ENCODE measurements at places on chromosomes 6 and 20. TPM values are rescaled to one million over a fixed set of nuclear protein-coding genes. Genes with fewer than 3 reads are reported as not detected.

LRRN4 gene
- total RNA-seq, result 19.2 TPM

DNA sequence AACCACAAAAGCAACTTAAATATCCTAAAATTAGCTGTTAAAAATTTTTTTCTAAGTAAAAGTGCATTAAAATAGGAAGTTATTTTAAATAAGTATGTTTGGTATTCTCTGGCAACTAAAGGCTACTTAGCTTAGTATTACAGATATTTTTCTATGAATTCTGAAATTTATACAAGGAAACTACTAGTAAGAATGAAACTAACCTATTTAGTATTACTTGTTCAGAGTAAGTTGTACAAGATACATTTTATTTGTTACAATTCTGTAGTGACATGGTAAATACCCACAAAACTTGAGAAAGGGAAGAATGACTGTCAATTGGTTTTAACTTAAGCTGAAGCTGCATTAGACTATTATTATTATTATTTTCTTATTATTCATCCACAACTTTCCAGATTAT, 6.5 kb downstream of the PHIP start:
- peaks cover 15% of the 10 kb centered on the region for H3K4me1 ChIP-seq
- no peaks in the 10 kb centered on the region for H3K27me3 ChIP-seq
- H3K4me3 ChIP-seq, result no peak overlapping the region
- H3K36me3 ChIP-seq, result no peaks in the 10 kb centered on the region

DNA sequence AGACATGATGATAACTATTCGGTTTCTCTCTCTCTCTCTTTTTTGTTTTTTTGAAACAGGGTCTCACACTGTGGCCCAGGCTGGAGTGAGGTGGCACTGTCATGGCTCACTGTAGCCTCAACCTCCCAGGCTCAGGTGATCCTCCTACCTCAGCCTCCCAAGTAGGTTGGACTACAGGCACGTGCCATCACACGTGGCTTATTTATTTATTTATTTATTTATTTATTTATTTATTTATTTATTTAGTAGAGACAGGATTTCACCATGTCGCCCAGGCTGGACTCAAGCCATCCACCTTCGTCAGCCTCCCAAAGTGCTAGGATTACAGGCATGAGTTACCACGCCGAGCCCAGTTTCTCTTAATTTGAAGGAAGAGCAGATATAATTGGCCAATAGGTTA, 427.9 kb upstream of the JAG1 start:
- H3K4me1 ChIP-seq, result no peaks in the 10 kb centered on the region
- H3K27me3 ChIP-seq, result no peaks in the 10 kb centered on the region
- no peak overlapping the region for H3K4me3 ChIP-seq
- H3K27ac ChIP-seq, result no peak overlapping the region
- DNase-seq, result no peak

- peak overlapping the region; percentile 43 for H3K27ac ChIP-seq
- no peaks in the 10 kb centered on the region for H3K36me3 ChIP-seq
- no peak for DNase-seq
- no peak overlapping the region for H3K4me3 ChIP-seq
- H3K4me1 ChIP-seq, result peaks cover 27% of the 10 kb centered on the region
- no peaks in the 10 kb centered on the region for H3K27me3 ChIP-seq
Measured at GRCh38 chr6:111541026-111541681, 58.1 kb upstream of the REV3L start.

CBFA2T2 gene
- total RNA-seq, result 29.2 TPM

DNA sequence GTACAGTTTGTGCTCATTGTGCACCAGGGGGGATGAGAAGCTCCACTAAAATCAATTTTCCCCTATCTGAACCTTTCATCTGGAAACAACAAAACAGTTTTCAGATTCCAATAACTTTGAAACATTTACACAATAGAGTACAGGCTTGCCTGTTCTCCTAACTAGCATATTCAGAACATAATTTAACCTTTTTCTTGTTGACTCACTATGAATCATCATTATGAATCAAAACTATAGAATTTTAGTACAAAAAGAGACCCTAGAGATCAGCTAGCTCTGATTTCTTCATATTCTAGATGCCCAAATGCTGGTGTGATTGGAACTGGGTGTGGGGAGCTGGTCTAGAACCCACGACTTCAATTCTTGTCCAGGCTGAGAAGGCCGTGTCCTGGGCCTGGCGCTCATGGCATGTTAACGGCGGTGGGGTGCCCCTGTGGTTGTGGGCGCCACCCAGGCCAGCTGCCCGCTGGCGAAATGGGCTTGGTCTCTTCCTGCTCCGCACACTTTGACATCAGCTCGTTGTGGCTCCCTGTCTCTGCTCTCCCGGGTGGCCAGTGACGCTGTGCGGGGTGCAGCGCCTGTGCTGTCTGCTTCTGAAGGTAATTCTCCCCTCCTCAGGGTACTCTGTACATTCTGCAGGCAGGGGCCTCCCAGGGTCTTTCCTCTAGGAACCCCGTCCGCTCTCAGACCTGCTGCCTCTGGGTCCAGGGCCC, 29.9 kb upstream of the AGPAT4 start:
- no peaks in the 10 kb centered on the region for H3K36me3 ChIP-seq
- no peaks in the 10 kb centered on the region for H3K4me1 ChIP-seq
- H3K27ac ChIP-seq, result no peak overlapping the region
- H3K4me3 ChIP-seq, result no peak overlapping the region

GRCh38 chr6:42099340-42100028, 42.9 kb downstream of the C6orf132 start:
- DNase-seq, result peak; percentile 59
- peak overlapping the region; percentile 92 for H3K27ac ChIP-seq
- H3K27me3 ChIP-seq, result no peaks in the 10 kb centered on the region
- no peak overlapping the region for H3K4me3 ChIP-seq
- H3K4me1 ChIP-seq, result peaks cover 50% of the 10 kb centered on the region
- H3K36me3 ChIP-seq, result no peaks in the 10 kb centered on the region

DNA sequence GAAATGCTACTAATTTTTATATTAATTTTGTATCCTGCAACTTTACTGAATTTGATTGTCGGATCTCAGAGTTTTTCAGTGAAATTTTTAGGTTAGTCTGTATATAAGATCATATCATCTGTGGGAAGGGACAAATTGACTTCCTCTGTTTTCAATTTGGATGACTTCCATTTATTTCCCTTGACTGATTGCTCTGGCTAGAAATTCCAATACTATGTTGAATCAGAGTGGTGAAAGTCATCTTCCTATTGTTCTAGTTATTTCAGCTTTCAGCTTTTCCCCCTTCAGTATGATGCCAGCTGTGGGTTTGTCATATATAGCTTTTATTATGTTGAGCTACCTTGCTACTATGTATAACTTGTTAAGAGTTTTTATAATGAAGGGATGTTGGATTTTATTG, 771.2 kb downstream of the KIF16B start:
- H3K36me3 ChIP-seq, result no peaks in the 10 kb centered on the region
- no peak for DNase-seq
- no peaks in the 10 kb centered on the region for H3K4me1 ChIP-seq
- no peak overlapping the region for H3K4me3 ChIP-seq
- H3K27ac ChIP-seq, result no peak overlapping the region

DNA sequence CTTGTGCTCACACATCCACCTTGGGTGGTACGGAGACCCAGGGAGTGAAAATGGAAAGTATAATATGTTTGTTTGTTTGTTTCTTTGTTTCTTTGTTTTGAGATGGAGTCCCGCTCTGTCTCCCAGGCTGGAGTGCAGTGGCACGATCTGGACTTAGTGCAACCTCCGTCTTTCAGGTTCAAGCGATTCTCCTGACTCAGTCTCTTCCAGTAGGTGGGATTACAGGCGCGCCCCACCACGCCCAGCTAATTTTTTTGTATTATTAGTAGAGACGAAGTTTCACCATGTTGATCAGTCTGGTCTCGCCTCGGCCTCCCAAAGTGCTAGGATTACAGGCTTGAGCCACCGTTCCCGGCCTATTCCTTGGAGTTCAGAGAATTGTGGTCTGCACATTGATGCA, 115.4 kb downstream of the TRIM27 start:
- H3K36me3 ChIP-seq, result no peaks in the 10 kb centered on the region
- H3K4me3 ChIP-seq, result no peak overlapping the region
- H3K27me3 ChIP-seq, result peaks cover 91% of the 10 kb centered on the region
- H3K4me1 ChIP-seq, result peaks cover 7% of the 10 kb centered on the region
- DNase-seq, result no peak

DNA sequence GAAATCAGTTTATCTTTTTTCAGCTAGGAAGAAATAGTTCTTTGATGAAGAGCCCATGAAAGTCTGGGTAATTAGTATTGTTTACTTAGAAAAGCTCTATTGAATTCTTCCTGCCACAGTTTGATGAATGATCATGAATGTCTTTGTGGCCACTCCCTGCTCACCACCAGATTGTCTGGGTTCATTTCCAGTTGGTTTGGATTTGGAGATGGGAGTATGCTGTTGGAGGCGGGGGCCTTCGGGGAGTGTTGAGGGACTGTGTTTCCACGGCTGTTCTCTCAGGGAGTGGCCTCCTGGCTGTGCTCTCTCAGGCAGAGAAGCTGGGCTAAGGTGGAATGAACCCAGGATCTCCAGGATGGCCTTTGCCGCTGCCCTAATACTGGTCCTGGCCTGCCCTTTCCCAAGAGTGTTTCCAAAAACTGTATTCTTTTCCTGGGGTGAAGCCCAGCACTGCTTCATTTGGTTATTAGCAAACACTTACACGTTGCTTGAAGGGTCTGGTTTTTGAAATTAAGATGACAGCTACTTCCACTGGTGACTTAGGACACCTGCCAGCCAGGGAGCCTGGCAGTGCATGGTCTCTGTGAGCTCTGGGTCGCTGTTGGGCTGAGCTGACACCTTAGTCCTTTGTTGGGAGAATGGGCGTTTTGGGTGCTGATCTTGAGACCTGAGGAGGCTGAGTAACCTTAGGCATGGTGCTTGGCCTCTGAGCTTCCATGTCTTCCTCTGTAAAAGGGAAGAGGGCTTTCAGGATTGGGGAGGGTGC, 23.2 kb downstream of the PRPF6 start:
- H3K36me3 ChIP-seq, result peaks cover 3% of the 10 kb centered on the region
- no peak overlapping the region for H3K27ac ChIP-seq
- no peak overlapping the region for H3K4me3 ChIP-seq
- DNase-seq, result no peak
- no peaks in the 10 kb centered on the region for H3K27me3 ChIP-seq
- H3K4me1 ChIP-seq, result no peaks in the 10 kb centered on the region

GRCh38 chr6:166935353-166935752, 21.0 kb downstream of the RNASET2 start:
- H3K27ac ChIP-seq, result no peak overlapping the region
- DNase-seq, result no peak
- no peaks in the 10 kb centered on the region for H3K36me3 ChIP-seq
- no peaks in the 10 kb centered on the region for H3K27me3 ChIP-seq

SFTA2 gene
- total RNA-seq, result not detected

NRN1 gene
- total RNA-seq, result not detected

BTNL2 gene
- not detected for total RNA-seq

GLP1R gene
- 0.52 TPM for total RNA-seq

- no peaks in the 10 kb centered on the region for H3K27me3 ChIP-seq
- H3K4me1 ChIP-seq, result peaks cover 5% of the 10 kb centered on the region
- H3K27ac ChIP-seq, result no peak overlapping the region
Measured at GRCh38 chr6:111724505-111724904, 118.8 kb upstream of the TRAF3IP2 start.

- no peak overlapping the region for H3K4me3 ChIP-seq
- H3K27ac ChIP-seq, result no peak overlapping the region
- H3K27me3 ChIP-seq, result no peaks in the 10 kb centered on the region
- no peaks in the 10 kb centered on the region for H3K36me3 ChIP-seq
Measured at GRCh38 chr6:109291902-109292301, 90.4 kb downstream of the CD164 start.

GRCh38 chr6:23145781-23146180, 576.4 kb downstream of the HDGFL1 start:
- H3K27ac ChIP-seq, result no peak overlapping the region
- H3K4me3 ChIP-seq, result no peak overlapping the region
- H3K36me3 ChIP-seq, result no peaks in the 10 kb centered on the region
- H3K4me1 ChIP-seq, result no peaks in the 10 kb centered on the region
- DNase-seq, result no peak

DNA sequence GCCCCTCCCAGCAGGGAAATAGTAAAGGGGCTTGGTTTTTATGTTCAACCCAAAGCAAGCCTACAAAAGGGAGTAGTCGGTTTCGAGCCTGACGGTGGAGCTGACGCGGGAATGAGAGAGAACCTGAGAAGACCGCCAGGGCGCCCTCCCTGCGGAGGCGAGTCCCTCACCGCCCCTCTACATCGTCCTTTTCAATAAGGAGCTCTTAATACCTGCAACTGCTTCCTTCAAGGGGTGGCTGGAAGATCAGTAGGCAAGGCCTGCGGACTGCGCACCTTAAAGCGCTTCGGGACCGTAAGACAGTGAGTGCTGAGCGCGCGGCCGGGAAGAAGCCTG, 709 bp upstream of the ZNF76 start:
- H3K27ac ChIP-seq, result peak overlapping the region; percentile 86
- H3K4me1 ChIP-seq, result peaks cover 9% of the 10 kb centered on the region
- peak overlapping the region; percentile 52 for H3K4me3 ChIP-seq
- DNase-seq, result peak; percentile 69
- no peaks in the 10 kb centered on the region for H3K27me3 ChIP-seq

DNA sequence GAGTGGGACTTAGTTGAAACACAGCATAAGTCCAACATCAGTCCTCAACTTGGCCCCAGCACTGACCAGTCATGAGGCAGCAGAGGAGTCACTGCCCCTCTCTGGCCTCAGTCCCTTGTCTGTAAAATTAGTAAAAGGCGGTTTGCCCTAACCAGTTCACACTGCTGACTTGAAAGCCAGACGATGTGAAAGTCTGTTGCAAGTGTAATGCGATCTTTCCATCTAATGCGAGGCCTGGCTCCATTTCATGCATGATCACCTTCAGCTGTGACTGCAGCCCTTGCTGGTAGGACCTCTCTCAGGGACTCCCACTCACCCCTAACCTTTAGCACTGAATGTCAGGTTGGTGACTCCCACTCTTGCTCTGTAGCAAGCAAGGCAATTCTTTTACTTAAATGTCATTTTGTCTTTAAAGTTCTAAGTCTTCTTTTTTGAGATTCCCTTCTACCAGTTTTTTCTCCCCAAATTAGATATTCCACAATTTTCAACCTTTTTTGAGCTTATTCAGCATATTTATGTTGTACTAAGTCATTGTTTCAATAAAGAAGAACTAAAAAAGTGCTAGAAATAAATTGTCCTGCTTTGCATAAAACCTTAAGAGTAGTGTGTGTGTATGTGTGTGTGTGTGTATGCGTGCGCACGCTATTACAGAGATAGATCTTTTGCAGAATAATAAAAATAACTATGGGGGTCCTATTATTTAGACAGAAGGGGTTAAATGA, 245.5 kb downstream of the PACRG start:
- H3K27me3 ChIP-seq, result no peaks in the 10 kb centered on the region
- H3K36me3 ChIP-seq, result no peaks in the 10 kb centered on the region
- H3K4me1 ChIP-seq, result no peaks in the 10 kb centered on the region

DNA sequence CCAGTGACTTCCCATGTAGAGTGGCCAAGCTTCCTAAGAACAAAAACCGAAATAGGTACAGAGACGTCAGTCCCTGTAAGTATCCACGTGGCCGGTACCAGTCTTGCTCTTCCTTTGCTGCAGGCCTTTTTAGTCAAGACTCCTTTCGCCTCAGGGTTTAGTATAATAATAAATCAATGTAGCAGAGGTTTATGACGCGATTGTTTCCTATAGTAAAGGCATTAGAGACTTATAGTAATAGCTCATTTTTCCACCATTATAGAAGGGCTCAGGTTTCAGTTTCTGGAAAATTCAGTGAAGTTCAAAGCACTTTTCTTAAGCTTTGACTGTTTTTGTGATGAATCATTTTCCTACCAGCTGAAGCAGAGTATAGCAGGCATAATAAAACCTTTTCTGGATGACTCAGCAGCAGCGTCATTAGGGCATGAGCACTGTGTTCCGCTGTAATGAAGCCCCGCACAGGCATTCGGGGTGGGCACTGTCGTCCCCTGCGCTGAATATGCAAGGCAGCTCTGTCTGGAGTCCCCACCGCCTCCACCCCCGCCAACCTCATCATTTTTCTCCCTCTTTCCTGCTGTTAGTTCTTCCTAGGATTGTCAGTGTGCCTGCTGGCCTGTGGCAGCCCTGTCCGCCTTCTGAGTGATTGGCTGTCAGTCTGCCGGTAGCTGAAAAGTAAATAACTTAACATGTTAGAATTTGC, 51.3 kb downstream of the PTPN1 start:
- no peaks in the 10 kb centered on the region for H3K27me3 ChIP-seq
- peak overlapping the region; percentile 96 for H3K27ac ChIP-seq
- no peak overlapping the region for H3K4me3 ChIP-seq
- H3K36me3 ChIP-seq, result no peaks in the 10 kb centered on the region
- H3K4me1 ChIP-seq, result peaks cover 32% of the 10 kb centered on the region
